ENCODE measurements at places on chromosomes 3 and 15.
A peak's percentile ranks its signal among the peaks of the same experiment; 100 is the strongest.

GRCh38 chr3:127758013-127758412 lies 64.3 kb downstream of the MGLL start:
- no peak for DNase-seq

- DNase-seq: no peak
Observed at GRCh38 chr3:135487261-135487660, 478.3 kb upstream of the PPP2R3A start.

- DNase-seq: no peak
Observed at GRCh38 chr3:134132961-134133360, 103.2 kb upstream of the SLCO2A1 start.

DNA sequence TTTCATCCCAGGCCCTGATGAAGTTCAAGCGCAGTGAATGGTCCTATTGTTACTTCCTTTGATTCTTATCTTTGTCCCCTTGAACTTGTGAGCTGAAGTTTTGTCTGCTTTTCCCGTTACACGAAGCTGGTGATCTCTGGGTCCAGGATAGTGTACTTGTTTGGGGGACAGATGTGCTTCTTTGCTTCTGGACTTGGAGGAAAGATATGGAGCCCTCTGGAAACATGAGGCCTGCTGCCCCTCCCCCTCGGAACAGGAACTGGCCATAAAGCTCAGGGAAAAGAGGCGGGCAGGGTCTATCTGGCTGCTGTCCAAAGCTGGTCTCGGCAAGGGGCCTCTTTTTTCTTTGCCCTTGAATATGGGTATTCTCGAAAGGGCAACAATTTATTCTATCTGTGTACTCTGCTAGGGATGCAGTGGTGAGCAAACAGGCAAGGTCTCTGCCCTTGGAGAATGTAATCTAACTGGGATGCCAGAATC lies 47.6 kb downstream of the IDH2 start:
- DNase-seq: no peak

DNA sequence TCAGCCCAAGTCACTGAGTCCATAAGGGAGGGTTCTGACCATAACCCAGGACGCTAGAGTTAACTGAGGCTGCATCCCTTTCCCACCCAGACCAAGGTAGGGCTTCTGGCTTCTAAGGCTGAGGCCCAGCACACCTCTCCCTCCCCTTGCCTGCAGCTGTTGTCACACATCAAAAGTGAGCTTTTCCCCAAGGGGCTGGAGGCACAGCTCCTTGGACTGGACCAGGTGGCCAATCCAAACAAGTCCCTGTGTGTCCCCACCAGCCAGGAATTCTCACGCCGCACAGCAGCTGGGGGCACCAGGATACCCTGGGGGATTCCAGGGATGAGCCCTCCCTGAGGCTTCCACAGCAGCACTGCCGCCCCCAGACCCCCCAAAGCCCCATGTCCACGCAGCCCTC lies 22.3 kb upstream of the ISLR2 start:
- DNase-seq: no peak

- DNase-seq: no peak
Observed at GRCh38 chr3:115436767-115437301, 186.5 kb upstream of the GAP43 start.

DNA sequence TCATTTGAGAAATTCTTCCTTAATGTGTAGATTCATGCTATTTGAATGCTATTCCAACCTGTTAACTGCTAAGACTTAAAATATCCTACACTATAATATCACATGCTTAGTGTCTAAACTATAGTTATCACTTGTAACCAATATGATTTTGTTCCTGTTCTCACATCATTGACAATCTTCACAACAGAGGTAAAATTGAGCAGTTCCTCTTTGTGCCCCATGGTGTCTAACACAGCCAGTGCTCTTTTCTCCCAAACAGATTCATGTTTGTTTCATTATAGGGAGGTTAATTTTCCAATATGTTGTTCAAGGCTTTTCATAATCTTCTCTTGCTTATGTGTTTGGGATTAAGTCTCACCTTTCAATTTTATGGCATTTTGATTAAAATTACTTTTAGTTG lies 591.1 kb downstream of the ZPLD1 start:
- no peak for DNase-seq

DNA sequence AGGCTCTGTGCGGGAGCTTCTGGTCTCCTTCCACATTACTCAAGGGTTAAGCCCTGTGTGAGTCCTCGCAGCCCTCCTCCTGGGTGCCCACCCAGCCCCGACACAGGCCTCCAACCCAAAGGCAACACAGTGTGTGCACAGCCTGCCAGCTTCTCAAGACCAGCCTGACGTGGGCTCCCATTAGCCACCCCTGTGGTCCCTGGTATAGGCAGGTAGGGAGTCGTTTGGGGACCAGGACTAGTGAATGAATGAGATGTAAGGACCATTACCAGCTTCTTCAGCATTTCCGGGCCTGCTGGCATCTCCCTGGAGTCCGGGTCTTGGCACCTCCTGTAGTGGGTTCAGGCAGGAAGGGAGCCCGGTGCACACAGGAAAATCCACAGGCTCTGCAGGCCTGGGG lies 20.2 kb upstream of the PLXNA1 start:
- DNase-seq: no peak

GRCh38 chr3:30347679-30348216 lies 258.7 kb upstream of the TGFBR2 start:
- DNase-seq: no peak

DNA sequence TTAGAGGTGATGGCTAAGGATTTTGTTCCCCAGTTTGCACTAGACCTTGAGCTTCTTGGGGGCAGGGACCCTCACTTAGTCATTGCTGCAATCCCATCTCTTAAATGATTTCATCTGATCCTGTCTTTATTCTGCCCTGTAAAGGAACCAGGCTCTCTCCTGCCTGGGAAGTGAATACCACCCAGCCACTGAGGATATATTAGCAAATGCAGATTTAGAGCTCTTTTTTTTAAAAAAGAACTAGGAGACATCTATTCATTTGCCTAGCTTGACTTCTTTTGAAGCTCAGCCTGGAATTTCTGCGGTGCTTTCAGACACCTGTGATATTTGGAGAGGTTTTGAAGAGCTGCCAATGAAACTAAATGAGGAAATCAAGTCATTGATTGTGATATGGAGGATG lies 41.8 kb downstream of the CA12 start:
- DNase-seq: no peak

- no peak for DNase-seq
Observed at GRCh38 chr3:127549826-127550467, 40.6 kb downstream of the TPRA1 start.

DNA sequence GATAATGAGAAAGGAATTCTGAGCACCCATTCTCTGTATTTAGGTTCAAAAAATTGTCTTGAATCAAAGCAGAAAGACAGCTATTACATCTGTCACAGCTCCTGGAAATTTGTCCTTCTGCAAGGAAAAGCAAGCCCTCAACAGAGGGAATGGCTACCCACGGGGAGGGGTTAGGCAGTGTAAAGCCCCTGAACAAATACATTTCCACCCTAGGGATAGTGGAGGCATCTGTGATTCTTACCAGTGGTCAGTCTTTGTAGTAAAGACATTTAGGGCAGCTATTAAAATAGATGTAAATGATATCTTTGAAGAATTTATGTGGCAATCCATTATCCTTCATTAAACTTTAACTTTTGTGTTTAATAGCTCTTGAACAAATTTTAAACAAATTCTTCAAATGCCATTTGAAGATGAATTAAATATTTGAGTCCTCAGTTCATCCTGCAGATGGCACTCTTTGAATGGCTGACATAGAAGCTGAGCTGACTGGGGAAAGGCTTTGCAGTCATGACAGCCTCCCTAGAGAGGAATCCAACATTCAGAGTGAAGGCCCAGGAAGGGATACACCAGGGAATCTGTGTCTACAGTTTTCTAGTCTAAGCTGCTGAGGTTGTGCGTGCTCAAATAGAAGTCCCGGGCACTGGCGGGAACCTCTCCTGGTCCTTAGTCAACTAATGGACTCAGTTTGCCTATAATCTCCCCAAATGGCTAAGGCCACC lies 359.7 kb upstream of the ROPN1 start:
- DNase-seq: peak; percentile 64

- DNase-seq: no peak
Observed at GRCh38 chr3:35739181-35739809, 100.0 kb downstream of the ARPP21 start.

GRCh38 chr3:13415997-13416793 lies 3.9 kb downstream of the NUP210 start:
- no peak for DNase-seq

DNA sequence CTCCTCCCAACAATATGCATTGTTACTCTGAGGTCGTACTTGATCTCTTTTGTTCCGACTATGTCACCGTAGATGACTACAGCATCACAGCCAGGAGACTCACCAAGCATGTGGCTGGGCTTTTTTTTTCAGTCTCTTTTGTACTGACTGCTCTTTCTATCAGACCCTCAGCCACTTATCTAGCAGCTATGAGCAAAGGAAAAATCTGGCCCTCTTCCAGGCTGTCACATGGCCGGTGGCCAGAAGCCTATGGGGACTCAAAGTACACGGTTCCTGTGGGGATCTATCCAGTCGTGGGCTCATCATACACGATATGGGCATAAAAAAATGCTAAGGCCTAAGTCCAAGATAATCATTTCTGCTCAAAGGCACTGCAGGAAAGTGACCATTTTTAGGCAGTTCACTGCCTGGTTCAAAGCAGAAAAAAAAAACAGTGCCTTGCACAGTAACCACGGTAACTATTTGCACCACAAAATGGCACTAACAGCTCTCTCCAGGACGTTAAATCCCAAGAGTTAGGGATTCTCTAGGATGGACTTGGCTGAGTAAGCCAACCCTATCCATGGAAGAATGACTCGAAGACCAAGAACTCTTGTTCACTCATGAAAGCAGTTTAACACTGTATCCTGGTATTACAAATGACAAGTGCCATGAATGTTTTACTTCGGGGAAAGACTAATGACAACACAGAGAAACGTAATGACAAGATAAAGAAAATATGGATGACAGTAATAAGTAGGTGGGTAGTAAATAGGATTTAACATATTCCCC lies 50.3 kb downstream of the SHQ1 start:
- no peak for DNase-seq

DNA sequence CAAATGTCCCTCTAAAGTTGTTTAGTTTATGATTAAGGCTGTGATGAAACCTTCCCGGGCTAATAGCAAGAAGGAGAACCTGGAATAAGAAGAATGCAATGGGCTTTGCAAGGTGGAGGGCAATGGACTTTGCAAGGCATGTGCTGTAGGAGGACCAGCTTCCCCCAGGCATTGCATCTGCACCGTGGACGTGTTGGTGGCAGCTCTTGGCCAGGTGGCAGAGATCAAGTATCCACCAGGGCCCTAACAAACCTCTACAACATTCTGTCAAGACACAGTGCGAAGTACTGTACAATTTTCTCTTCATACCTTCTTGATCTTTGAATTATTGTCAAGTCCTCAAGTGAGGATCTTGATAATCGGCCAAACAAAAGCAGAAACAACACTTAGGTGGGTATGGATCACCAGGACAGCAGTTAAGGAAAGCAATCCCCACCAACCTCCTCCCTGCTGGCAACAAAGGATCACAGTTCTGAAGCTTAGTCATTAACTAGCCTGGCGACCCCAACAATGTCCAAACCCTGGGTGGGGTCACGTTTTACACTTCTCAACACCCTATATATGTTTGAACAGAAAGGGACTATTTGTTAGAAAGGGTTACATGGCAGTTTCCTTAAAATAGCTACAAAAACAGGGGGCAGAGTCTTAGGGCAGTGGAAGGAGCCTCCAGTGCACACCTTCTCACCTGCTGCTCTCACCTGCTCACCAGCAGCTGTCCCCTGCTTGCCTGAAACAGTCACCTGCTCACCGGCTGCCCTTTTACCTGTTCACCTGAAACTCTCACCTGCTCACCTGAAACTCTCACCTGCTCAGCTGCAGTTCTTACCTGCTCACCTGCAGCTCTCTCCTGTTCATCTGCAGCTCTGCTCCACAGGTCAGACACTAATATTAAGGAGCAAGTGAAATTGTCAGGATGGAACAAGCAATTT lies 137.9 kb upstream of the LIPC start:
- no peak for DNase-seq

DNA sequence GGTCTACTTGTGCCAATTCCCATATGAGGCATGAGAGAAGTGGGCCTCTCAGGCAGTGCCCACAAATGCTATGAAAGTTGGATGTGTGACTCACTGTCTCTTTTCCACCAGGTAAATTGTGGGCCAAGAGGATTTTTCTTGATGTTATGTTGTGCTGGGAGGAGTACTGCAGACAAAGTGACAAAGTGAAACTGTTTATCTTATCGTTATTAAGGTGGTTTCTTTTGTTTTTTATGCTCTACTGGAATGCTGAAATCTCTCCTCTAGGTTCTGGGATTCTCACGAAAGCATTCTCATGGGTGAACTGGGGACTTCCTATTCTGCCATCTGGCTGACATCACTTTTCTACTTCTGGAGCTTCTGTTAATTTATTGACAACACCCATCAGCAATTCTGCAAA lies 919.6 kb upstream of the EPHA6 start:
- no peak for DNase-seq

DNA sequence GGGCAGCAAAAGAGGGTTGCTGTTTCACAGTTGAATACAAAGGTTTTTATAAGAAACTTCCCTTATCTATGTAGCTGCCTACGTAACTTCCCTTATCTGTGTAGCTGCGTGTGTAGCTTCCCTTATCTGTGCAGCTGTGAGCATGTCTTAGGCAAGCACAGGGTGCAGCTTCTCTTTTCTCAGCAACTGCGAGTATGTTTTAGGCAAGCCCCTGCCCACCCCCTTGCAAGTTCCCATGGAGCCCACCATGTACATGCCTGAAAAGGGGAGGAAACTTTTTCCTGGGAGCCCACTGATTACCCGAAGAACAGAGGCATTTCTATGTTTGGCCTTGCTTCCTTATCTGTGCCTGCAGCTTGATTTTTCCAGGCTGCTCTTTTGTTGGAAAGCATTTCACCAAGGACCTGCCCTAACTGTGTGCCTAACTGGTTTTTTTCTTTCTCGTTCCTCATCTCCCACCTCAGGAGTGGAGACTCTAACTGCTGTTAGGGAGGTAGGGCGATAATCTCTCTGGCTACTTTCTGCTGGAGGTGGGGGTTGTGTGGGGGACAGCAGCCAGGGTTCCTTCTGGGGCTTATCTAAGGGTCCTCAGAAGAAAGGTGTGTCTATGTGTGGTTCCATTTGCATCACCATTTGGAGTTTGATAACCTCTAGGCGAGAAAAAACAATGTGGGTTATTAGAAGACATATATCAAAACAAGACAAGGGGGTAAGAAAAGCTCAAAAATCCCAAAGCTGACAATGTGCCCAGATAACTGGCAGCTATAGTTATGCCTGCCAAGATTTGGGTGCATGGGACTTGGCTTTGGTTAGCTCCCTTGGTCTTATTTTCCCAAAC lies 26.0 kb downstream of the SORD start:
- DNase-seq: no peak

DNA sequence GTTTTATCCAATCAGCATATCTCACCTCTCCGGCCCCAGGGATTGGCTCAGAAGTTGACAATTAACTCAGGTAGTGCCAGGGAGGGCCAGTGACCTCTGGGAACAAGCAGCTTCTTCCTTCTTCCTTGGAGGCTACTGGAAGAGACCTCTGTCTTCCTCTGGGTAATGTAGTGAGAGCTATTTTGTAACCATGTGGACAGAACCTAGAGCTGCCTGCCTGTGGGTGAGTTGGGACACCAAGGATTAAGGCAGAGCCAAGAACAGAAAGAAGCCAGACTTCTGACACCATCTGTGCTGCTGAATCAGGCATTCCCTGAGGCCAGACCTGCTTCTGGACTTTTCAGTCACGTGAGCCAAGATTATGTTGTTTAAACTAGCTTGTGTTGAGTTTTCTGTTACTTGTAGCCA lies 5.9 kb upstream of the NDUFAF1 start:
- no peak for DNase-seq

Data from NCI-H1930 (cell line).